Mesenteric fat pad (tissue), 1 donor: ENCODE measurements at places on chromosomes 13 and 19.

DNA sequence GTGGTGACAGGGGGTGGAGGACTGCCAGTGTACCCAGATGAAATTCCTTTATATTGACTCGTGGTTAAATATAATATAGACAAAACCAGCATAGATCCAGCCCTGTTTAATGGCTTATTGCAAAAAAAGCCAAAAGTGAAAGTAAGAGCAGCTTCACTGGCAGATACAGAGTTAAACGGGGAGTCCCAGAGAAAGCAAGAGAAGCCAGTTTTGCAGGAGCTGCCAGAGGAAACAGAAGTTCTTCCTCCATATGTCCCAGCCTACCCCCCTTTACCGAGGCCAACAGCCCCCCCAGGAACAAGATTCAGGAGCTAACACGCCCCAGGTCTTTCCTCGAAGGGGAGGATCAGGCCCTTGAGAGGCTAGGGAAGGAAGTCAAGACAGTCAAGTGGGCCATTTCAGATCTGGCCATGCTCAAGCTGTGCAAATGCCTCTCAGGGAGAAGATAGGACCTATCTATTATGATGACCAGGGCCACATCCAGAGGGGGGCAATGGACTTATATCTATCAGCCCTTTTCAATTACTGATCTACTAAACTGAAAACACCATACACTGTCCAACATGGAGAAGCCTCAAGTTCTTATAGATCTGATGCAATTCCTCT is 47.2 kb upstream of the ZNF737 start:
- no peak for DNase-seq

DNA sequence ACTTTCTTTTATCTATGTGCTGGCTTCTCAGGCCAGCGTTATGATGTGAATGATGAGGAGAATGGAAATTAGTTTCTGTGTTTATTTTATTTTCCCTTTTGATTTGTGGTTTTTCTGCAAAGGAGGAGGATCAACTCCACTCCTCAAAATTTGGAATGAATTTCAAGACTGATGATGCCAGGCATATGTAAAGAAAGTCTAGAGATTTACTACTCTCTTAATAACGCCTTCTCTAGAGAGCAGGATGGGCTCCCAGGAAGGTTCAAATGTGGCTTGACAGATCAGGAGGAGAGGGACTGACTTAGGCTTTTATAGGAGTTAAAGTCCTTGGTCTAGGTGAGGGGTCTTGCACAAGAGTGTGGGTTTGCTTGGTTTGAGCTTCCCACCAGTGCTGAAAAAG is 15.1 kb upstream of the POSTN start:
- DNase-seq, result no peak

DNA sequence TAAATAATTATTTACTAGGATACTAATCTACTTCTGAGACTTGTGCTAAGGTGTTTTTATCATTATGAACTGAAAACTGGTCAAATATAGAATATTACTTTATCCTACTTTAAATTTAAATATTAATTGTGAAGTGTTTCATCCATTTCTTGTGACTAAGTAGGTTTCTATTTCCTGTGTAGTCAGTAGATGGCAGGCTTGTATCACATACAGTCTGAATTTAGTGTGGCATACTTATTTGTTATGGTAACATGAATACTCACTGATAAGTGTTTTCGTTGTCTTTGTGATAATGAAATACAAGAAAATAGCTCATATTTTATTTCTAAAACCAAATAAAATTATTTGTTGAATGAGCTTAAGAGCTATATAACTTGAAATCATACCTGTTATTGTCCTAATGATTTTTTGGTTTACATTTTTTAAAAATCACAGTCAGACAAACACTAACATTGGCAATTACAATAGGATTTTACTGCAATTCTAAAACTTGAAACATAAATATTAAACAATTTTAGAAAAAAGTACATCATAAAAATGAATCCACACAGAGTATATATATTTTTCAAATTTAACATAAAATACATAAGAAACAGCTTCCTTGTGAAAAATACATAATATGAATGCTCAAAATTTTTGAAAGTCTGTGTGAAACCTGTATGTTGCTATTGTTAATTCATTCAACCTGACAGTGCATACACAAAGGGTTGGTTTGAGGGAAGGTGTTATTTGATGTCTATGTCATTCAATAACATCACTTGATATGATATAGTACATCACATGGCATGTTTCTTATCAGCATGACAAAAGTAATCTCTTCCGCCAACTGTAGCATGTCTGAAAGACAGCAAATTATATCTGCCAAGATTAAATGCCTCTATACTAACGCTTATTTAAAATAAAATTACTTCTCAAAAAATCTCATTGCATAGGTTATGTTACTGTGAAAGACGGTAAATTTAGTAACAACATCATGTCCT is 904.8 kb upstream of the PCDH20 start:
- no peak for DNase-seq

- no peak for DNase-seq
These were observed 30.9 kb upstream of the ADGRE5 start for GRCh38 chr19:14350302-14350701.

GRCh38 chr13:44050450-44051063 is 170.9 kb downstream of the LACC1 start:
- no peak for DNase-seq

DNA sequence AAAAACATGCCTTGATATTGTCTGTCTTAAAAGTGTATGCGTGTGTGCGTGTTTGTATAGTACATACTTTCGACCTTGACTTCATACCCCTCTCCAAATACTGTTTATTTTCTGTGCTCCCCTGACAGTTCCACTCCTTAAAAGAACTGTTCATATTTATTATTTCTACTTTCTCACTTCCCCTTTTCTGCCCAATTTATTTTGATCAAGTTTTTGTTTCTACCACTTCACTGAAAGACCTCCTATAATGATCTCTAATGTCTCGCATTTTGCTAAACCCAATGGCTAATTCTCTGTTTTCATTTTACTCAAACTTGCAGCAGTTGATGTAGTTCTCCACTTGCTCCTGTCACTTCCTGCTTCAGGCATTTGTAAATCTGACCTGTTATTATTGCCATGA is 426.1 kb upstream of the KLF12 start:
- DNase-seq, result no peak

GRCh38 chr13:108755083-108755482 is 125.7 kb downstream of the MYO16 start:
- no peak for DNase-seq

DNA sequence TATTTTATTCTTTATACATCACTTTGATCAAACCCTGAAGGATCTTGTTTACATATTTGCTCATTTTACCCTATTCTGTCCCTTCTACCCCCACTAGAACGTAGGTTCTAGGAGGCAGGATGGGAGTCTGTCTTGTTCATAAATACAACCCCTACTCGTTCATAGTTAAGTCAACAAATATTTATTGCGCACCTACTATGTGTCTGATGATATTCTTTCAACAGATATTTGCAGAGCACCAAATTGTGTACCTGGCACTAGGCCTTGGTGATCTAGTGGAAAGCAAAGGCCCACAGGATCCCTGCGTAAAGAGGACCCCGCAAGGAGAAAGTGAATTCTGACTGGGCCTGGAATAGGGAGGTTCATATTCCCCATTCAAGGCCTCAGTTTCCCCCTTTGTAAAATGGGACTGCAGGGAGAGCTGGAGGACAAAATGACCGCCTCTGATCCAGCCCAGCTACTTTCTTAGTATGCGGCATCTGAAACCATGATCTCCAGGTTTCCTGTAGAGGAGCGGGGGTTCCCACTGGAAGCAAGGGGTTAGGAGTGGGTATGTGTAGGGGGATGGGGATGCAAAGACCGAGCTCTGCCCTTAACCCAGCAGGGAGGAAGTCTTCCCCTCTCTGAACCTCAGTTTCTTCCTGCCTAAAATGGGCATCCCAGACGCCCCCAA is 534 bp upstream of the GEMIN7 start:
- no peak for DNase-seq

GRCh38 chr19:38425810-38426466 is at the start of gene RASGRP4:
RASGRP4 (minus strand) TSS chr19:38426219; CDS start chr19:38426091, 128 bp downstream.
- DNase-seq, result no peak

GRCh38 chr19:5076440-5077208 is 107.7 kb downstream of the KDM4B start:
- no peak for DNase-seq

GRCh38 chr13:111485491-111486250 is 165.2 kb downstream of the TEX29 start:
- DNase-seq, result peak; percentile 51

DNA sequence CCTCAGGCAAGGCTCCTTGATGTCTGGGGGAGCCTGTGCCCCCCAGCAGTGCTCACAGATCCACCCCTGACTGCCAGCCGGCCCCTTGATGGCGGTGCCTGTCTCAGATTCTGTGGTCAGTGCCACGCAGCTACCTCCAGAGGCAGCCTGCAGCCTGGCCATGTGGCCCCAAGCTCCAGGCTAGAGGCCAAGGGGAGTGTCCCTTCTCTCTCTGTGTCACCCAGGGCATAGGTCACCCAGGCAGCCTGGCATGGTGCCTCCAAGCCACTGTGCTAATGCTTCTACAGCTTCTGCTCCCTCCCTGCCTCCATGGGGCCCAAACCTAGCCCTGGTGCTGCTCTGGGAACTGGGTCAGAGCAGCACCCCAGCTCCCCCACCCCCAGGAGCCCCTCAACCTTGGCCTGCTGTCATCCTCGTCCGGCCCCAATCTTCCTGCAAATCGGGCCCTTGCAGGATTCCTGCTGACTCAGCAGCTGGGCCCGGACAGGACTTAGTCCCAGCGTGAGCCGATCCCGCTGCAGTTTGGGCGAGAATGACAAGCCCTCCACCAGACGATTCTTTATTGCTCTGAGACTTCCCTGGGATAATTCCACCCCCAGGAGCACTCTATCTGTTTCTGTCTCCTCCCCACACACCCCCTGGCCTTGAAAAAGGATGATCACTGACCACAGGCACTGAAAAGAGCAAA is 2.8 kb upstream of the ARL11 start:
- no peak for DNase-seq

DNA sequence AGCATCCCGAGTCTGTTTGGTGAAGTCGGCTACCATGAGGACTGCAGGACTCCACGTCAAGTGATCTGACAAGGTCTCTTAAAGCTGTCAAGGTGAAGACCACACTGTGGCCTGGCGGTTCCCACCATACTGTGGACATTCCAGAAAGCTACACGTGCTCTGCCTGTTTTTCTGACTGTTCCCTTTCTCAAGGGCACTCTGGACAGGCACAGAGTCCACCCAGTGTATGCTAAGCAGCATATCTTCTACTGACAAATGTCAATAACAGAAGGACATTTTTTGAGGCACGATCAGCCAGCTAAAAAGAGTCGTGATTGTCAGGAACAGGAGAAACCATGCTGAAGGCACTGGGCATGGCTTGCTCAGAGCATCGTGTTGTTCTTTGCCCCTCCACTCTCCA is 12.8 kb upstream of the WASF3 start:
- no peak for DNase-seq

- DNase-seq, result no peak
These were observed 9.9 kb downstream of the CEACAM4 start for GRCh38 chr19:41616792-41617621.

DNA sequence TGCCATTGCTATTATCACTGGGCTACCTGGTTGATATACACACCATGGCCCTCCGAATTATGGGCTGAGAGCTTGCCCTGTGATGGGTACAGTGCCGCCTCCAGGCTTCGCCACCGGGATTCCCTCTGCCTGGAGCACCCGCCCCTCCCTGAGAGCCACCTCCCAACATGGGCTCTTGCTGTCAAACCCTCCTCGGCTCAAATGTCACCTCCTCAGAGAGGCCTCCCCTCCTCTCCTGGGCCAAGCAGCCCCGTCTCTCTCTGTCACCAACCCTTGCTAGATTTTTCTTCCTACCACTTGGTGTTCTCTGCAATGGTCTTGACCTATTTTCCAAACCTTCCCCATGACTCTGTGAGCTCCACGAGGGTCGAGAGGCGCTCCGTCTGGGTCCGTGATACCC is 12.2 kb upstream of the TLE2 start:
- DNase-seq, result no peak

DNA sequence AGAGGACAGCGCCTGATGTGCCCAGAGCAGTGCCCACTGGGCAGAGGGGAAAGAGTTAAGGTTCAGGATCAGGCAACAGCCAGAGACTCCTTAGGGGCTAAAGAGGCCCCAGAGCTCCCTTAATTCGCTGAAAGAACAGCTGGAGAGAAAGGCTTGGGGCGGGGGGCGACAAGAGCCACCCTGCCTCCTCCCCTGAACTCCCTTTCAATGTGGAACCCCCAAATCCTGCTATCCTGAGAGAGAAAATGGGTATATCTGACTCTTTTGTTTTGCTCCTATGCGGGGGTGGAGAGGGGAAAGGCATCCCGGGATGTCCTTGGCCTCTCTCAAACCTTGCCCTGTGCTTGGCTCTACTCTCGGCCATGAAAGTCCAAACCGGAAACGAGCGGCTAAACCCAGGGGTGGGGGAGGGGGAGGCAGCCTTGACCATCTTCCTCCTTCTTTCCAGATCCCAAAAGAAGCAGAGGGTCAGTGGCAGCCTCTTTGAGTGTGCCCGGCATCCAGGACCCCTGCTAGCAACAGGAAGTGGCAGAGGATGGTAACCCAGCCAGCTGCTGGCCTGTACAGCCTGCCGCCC is 4.7 kb downstream of the PRKACA start:
- no peak for DNase-seq

GRCh38 chr13:111245576-111246384 is 74.7 kb upstream of the TEX29 start:
- no peak for DNase-seq
